Naive thymus-derived CD4-positive, alpha-beta T cell (primary cell): ENCODE measurements at places on chromosomes 12 and 14. TPM values are rescaled to one million over a fixed set of nuclear protein-coding genes. Genes with fewer than 3 reads are reported as not detected.
A peak's percentile ranks its signal among the peaks of the same experiment; 100 is the strongest.

The OR4E2 gene
- not detected for total RNA-seq

The AACS gene
- 14.8 TPM for total RNA-seq

The ASCL1 gene
- not detected for total RNA-seq

The GPRC5D gene
- total RNA-seq, result 0.29 TPM

DNA sequence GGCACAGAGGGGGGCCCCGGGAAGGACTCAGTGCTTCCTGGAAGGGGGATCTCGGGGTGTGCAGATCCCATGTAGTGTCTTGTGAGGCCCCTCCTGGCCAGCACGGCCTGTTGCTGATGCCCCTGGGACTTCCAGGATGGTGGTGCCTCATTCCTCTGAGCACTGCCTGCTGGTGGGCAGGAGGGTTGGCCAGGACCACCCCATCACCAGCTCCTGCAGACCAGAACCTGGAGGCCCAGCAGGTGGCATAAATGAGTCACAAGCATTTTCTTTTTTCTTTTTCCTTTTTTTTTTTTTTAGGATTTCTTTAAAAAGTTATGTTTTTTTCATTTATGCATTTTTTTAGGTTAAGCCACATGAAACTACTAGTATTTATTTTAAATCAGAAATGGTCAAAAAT, 8.0 kb downstream of the MMP17 start:
- H3K27me3 ChIP-seq, result no peaks in the 10 kb centered on the region
- H3K36me3 ChIP-seq, result no peaks in the 10 kb centered on the region
- H3K4me1 ChIP-seq, result peaks cover under 1% of the 10 kb centered on the region
- no peak for DNase-seq
- H3K4me3 ChIP-seq, result no peak overlapping the region

GRCh38 chr12:51850081-51850964, 1.8 kb upstream of the FIGNL2 start:
- no peak overlapping the region for H3K27ac ChIP-seq
- no peak for DNase-seq
- no peaks in the 10 kb centered on the region for H3K27me3 ChIP-seq
- H3K36me3 ChIP-seq, result no peaks in the 10 kb centered on the region
- H3K4me1 ChIP-seq, result peaks cover 9% of the 10 kb centered on the region

DNA sequence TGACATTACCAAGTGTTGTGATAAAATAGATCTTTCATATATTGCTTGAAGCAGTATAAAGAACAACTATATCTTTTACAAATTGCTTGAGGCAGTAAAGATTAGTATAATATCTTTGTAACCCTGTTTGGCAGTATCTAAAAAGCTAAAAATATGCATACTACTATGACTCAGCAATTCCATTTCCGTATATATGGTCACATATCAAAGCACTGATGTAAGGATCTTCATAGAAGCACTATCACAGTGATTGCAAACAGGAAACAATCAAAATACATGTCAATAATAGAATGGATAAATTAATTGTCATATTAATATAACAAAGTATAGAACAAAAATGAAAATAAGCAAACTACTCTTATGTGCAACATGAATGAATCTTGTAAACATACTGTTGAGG, 158.4 kb upstream of the IGF1 start:
- DNase-seq, result no peak
- no peaks in the 10 kb centered on the region for H3K4me1 ChIP-seq
- H3K27ac ChIP-seq, result no peak overlapping the region

DNA sequence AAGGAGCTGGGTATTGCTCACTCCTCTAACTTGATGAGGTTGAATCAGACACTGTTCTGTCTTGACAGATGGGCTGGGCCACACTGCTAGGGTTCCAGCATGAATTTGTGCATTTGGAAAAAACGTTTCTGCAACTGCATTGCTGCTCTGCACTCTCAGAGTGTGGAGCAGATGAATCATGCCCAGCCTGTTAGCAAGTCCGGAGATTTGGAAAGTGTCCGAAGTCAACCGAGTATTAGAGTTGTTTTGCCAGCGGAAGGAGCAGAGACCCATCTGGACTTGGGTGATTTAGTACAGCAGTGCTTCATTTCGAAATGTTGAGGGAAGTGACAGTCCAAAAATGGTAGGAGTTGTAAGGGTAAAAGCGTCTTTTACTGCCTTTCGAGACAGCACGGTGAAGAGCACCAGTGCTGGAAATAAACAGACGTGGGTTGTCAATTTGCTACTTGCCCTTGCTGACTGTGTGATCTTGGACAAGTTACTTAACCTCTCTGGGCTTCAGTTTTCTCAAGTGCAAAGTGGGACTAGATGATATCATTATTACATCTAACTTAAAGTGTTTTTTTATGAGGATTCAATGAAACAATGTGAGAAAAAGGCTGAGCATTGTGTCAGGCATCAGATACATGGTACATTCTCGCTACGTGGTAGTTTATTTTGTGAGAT, 139.5 kb downstream of the CHST11 start:
- H3K36me3 ChIP-seq, result no peaks in the 10 kb centered on the region
- no peak overlapping the region for H3K4me3 ChIP-seq
- H3K4me1 ChIP-seq, result peaks cover 5% of the 10 kb centered on the region
- no peaks in the 10 kb centered on the region for H3K27me3 ChIP-seq
- H3K27ac ChIP-seq, result no peak overlapping the region

DNA sequence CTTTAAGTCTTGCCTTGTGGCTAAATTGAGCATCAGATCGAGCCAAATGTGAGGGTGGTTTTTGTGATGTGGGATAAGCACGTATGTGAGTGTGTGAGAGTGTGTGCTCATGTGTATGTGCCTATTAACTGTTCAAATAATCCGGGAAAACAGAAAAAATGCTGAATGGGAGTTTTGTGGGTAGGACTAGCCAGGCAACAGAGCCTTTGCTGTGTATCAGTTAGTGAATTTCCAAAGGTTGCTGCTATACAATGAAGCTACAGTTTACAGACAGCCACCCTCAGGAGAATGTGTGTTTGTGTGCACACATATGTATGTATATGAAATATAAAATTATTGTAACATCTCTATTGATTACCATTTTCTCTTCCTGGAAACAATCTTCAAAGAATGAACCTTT, 154.0 kb downstream of the SOX5 start:
- H3K27ac ChIP-seq, result no peak overlapping the region
- no peak overlapping the region for H3K4me3 ChIP-seq
- H3K27me3 ChIP-seq, result no peaks in the 10 kb centered on the region
- no peaks in the 10 kb centered on the region for H3K36me3 ChIP-seq
- H3K4me1 ChIP-seq, result no peaks in the 10 kb centered on the region

GRCh38 chr12:2876431-2877046, 435 bp downstream of the FOXM1 start:
- peak overlapping the region; percentile 83 for H3K4me3 ChIP-seq
- no peak for DNase-seq
- H3K27me3 ChIP-seq, result no peaks in the 10 kb centered on the region

- no peaks in the 10 kb centered on the region for H3K4me1 ChIP-seq
- DNase-seq, result no peak
- H3K4me3 ChIP-seq, result peak overlapping the region; percentile 48
Observed at GRCh38 chr14:96038558-96038919, 623 bp upstream of the C14orf132 start.
